ENCODE measurements at places on chromosomes 5 and 9. TPM values are rescaled to one million over a fixed set of nuclear protein-coding genes. Genes with fewer than 3 reads are reported as not detected.

The LHX3 gene
- total RNA-seq: not detected

The KIF27 gene
- 1.9 TPM for total RNA-seq

The ZFP62 gene
- 22.8 TPM for total RNA-seq

GRCh38 chr5:68316469-68316868 lies 100.9 kb downstream of the PIK3R1 start:
- no peak overlapping the region for H3K4me3 ChIP-seq
- H3K27me3 ChIP-seq: peaks cover 5% of the 10 kb centered on the region
- H3K4me1 ChIP-seq: peaks cover 23% of the 10 kb centered on the region
- no peak for DNase-seq
- no peak overlapping the region for H3K27ac ChIP-seq

DNA sequence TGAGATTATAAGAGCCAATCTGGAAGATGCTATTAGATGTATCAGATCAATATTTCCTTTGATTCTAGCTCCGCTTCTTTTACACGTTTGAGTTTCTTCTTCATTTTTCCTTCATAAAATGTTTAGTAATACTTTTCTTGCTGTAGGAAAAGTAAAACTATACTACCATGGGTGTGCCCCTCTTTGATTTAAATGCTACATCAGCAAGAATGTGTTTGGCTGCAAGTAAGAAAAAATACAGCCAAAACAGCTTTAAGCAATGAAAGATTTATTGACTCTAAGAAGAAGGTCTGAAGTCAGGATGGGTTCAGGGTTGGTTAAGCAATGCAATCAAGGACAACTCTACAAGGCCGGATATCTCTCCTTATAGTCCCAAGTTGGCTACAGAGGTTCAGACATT lies 126.4 kb downstream of the KCTD16 start:
- no peaks in the 10 kb centered on the region for H3K36me3 ChIP-seq
- H3K27me3 ChIP-seq: no peaks in the 10 kb centered on the region
- no peak for DNase-seq
- H3K27ac ChIP-seq: no peak overlapping the region
- H3K4me3 ChIP-seq: no peak overlapping the region

- H3K4me3 ChIP-seq: no peak overlapping the region
- H3K27me3 ChIP-seq: no peaks in the 10 kb centered on the region
- H3K4me1 ChIP-seq: no peaks in the 10 kb centered on the region
- H3K36me3 ChIP-seq: no peaks in the 10 kb centered on the region
- no peak overlapping the region for H3K27ac ChIP-seq
These were observed 281.4 kb downstream of the DMRT2 start for GRCh38 chr9:1331546-1332038.
